ENCODE measurements at places on chromosomes 1 and 21. TPM values are rescaled to one million over a fixed set of nuclear protein-coding genes. Genes with fewer than 3 reads are reported as not detected.

The OR6N2 gene
- not detected for total RNA-seq

The CTSE gene
- total RNA-seq, result not detected

The FCRLA gene
- not detected for total RNA-seq

The C1QA gene
- not detected for total RNA-seq

The MR1 gene
- total RNA-seq, result 17.6 TPM

The ZNF593OS gene
- total RNA-seq, result not detected

The FCAMR gene
- total RNA-seq, result not detected

The HTR6 gene
- not detected for total RNA-seq

The TNFAIP8L2 gene
- total RNA-seq, result 38.0 TPM

The BGLAP gene
- total RNA-seq, result 1.8 TPM

The DMBX1 gene
- total RNA-seq, result not detected

The OLIG1 gene
- total RNA-seq, result not detected

The CELA3B gene
- total RNA-seq, result not detected

The B3GALT6 gene
- total RNA-seq, result 45.9 TPM

The PEF1 gene
- 57.6 TPM for total RNA-seq

The OR2T33 gene
- not detected for total RNA-seq

The PGLYRP3 gene
- not detected for total RNA-seq

The PGLYRP4 gene
- total RNA-seq, result not detected

The LCK gene
- total RNA-seq, result 281 TPM

The CCDC181 gene
- not detected for total RNA-seq

The OLFML2B gene
- not detected for total RNA-seq

The ATP5PF gene
- total RNA-seq, result 152 TPM

The KCNE1 gene
- 0.51 TPM for total RNA-seq

The CXADR gene
- 0.18 TPM for total RNA-seq

The SYPL2 gene
- not detected for total RNA-seq

The COL11A1 gene
- not detected for total RNA-seq

Data from activated T-helper 1 cell treated with anti-CD3 and anti-CD28 coated beads, Interleukin-12 subunit alpha, Interleukin-12 subunit beta, Interleukin-2, Interleukin-4 antibody, amounts not matched to agents 30 ng/mL and 10 ng/mL and 1 ng/mL, durations not matched to agents 14 hours and 24 hours and 36 hours (primary cell).